ENCODE measurements at places on chromosomes 7 and 10.
A peak's percentile ranks its signal among the peaks of the same experiment; 100 is the strongest.

DNA sequence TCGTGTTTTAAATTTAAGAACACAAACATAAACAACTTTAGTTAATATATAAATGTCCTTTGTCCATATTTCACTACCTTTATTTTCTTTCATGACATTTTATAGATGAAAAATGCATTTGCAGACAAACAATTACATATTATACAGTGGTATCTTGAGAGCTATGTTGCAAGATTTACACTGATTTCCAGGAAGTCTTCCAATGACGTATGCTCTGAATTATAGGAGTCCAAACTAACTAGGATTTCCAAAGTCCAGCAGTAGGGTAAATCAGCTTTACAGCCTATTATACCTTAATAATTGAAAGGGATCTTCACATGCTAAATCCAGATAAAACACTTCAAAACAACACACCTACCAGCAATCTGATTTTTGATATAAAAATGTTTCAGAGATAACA, 69.4 kb downstream of the HYCC1 start:
- DNase-seq, result no peak

DNA sequence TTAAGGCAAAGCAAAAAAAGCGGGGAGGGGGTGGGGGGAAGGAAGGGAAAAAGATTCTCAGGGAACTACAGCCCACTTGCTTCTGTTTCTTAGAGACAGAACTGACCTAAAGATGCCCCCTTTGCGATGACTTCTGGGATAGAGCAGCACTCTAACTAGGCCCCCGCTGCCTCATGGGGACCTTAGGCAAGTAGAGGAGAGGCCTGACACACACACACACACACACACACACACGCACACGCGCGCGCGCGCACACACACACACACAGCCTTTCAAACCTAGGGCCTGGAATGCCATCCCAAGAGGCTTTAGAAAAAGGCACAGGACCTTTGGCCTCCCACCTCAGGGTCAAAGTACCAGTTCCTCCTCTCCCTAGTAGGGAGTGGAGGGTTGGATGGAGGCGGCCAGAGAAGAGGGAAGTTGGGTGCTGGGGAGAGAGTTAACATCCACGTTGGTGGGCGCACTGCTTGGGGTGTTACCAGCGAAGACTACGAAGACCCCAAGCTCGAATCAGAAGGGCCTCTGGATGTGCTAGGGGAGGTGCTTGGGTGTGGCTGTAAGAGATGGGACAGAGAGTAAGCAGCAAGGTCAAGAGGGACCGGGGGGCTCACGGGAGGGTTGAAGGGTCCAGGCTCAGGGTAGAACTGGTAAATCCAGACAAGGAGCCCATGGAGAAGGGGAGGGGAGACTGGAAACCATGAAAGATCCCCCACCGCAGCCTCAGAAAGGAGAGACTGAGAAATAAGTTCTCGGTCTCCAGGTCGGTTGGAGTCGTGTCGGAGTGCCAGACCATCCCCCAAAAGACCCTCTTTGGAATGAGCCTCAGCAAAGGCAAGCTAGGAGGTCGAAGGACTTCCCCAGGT, 1.2 kb upstream of the COL1A2 start:
- no peak for DNase-seq

- no peak for DNase-seq
Measured at GRCh38 chr7:80387634-80388193, 124.2 kb downstream of the GNAT3 start.

DNA sequence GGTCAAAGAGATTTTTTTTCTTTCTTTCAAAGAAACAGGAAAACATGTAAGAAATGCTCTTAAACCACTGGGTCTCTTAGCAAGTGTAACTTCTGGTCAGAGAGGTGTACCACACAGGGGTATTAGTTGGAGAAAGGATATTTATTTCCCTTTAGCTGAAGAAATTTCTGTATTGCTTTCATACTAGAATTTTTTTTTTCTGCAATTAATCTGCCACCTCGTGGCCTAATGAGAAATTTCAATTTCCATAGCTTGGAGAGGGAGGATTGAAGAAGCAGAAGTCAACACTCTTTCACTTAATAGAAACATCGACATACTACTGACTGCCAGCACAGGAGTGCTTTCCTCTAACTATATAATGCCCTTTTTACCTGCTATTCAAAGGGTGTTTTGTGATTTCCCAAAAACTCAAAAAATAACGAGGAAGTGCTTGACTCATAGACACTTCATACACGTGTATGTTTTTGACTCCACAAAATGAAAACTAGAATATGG, 177.6 kb upstream of the NAMPT start:
- no peak for DNase-seq

DNA sequence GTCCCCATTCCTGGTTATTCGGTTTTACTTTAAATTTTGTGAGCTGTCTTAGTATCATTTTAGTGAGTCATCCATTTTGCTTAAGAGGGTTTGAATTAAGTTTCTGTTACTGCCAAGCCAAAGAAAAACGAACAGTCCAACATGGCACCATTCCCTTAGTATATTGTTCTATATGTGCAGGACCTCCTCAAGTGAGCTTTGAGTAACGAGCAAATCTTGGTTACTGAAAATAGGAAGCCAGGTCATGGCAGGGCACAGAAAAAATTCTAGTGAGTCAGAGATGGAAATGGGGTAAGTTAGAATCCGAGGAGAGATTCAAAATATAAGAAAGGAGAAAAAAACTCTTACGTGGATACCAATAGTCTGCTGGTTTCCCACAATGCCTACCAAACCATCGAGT, 292.9 kb downstream of the BAMBI start:
- no peak for DNase-seq

- no peak for DNase-seq
Measured at GRCh38 chr7:22093001-22093400, 147.3 kb upstream of the CDCA7L start.

- no peak for DNase-seq
Measured at GRCh38 chr7:132558815-132559214, 17.5 kb downstream of the PLXNA4 start.

DNA sequence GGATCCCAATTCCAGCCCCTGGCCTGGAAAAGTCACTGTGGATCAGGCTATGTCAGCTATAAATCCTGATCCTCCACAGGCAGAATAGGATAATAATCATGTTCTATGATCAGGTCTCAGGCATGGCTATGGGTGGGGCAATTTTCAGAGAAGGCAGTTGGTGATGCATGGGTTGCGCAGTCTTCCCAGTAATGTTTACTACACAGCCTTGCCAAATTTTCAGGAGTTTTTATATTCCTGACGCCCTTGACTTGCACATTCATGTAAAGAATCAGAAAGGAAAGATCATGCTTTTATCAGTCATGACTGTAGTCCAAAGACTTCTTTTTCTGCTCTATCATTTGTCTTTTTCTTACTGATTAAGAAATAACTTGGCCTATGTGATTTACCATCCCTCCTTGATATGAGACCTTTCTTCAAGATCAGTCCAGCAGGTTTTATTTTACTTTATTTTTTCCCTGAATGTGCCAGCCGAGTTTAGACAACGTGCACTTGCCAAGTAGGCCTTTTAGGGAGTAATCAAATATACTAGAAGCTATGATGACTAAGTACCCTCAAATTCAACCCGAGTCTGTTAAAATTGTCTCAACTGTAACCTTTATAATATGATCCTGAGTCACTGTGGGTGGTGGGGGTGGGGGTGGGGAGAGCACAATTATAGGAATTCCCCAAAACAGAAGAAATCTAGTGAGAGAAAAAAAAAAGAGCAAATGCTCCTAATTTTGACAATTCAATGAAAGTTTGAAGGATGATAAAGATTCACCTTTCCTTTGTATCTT, 31.9 kb downstream of the ARL4A start:
- no peak for DNase-seq

GRCh38 chr7:123492485-123492884, 41.9 kb downstream of the IQUB start:
- DNase-seq, result no peak

- peak; percentile 83 for DNase-seq
Measured at GRCh38 chr10:77501152-77501845, 136.3 kb downstream of the KCNMA1 start.

GRCh38 chr10:1203216-1203615, 147.0 kb downstream of the WDR37 start:
- DNase-seq, result no peak

- DNase-seq, result no peak
Measured at GRCh38 chr10:110865186-110865808, 6.4 kb upstream of the PDCD4 start.

DNA sequence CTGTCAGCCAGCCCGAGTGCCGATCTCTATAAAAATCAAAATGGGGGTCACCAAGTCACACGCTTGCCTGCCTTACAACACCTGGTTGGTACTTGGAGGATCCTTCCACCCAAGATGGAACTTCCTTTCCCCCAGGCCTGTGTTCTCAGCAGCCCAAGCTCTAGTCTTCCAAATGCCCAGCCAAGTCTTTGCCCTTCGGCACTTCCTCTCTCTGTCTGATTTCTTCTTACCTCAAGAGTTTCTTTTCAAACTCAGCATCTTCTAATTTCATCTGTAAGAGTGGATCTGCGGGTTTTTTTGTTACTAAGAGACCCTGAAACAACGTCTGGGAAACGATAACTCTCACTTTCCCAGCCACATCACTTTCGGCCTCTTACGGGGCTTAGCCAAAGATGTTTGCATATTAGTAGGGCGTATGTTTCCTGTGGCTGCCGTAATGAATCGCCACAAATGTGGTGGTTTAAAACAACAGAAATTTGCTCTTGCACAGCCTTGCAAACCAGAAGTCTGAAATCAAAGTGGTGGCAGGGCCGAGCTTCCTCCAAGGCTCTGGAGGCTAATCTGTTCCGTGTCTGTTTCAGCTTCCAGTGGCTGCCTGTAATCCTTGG, 219.9 kb downstream of the TCF7L2 start:
- DNase-seq, result no peak

DNA sequence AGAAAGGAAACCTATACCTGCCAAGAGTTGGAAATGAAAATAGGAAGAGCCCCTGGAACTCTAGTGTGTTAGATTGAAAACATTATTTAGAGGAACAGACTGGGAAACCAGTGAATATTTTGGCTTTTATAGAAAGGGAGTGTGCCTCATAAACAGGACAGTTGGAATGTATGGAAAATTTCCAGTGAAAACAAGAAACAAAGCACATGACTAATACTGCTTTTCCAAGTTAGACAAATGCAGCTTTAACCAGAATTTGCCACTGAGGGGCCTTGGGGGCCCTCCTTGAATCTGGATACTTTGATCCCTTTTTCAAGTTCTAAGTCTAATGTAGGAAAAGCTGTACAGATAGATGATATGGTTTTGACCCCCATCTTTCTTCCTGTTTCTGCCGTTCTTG, 21.2 kb downstream of the ITGB8 start:
- DNase-seq, result no peak

DNA sequence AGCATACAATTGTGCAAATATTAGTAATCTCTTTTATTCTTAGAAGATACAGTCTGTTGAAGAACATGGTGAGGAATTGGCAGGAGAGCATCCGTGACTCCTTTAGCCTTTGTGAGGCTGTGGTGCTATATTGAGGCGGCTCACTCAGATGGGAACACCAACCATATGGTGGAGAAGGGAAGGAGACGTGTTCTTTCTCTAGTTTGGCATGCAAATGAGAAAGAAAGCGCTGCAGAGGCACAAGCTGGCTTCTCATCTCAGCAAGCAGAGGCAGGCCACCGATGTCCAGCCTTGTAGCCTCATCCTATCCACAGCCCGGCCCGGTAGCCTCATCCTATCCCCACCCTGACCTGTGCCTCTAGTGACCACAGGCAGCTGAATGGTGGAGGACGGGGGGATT, 288.3 kb downstream of the CAMK1D start:
- DNase-seq, result no peak

DNA sequence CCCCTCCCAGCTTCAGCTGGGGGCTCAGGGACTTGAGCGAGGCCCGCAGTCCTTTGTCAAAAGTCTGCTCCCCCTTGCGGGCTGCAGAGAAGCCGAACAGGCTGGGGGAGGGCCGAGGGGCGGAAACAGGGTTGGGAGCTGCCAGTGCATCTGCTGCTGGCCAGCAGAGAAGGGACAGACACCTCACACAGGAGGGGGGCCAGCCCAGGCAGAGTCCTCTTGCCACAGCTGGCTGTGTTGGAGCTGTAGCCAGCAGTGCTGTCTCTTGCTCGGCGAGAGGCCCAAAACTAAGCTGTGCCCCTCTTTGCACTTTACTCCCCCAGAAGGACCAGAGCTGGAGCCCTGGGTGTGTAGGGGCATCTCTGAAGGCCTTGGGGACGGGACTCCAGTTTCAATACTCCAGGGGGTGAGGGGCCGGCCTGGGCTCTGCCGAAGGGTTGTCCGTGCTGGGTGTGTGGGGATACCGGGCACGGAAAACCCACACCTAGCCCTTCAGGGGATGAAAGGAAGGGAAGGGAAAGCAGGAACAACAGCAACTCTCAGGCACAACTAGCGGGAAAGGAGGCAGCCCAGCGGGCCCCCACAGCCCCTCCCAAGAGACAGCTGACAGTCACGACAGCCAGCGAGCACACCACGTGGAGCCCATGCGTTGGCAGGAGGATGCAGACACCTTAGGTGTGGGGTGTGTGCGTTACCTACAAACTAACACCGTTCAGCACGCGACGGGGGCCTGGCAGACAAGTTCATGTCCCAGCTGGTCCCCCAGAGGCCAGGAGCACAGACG, 17.8 kb downstream of the YKT6 start:
- no peak for DNase-seq

GRCh38 chr10:62268027-62268398, 631 bp downstream of the RTKN2 start:
- DNase-seq, result no peak

DNA sequence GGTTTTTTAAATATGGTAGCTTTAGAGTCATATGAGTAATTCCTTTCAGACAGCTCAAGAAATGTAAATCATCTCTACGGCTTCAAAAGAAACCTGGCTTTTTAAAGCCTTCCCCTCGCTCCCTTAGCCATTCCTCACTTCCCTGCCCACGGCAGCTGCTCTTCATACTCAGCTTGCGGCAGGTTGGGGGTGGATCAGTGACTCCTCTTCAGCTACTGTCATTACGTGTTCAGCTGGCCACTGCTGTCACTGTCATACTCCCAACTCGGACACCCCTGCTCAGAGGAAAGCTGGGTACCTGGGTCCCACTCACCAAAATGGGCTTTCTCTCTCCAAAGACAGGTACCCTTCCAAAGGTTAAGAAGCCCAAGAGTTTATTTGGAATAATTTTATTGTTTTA, 6.6 kb downstream of the YWHAG start:
- peak; percentile 38 for DNase-seq

GRCh38 chr10:132328738-132329137, 3.3 kb upstream of the LRRC27 start:
- DNase-seq, result no peak

DNA sequence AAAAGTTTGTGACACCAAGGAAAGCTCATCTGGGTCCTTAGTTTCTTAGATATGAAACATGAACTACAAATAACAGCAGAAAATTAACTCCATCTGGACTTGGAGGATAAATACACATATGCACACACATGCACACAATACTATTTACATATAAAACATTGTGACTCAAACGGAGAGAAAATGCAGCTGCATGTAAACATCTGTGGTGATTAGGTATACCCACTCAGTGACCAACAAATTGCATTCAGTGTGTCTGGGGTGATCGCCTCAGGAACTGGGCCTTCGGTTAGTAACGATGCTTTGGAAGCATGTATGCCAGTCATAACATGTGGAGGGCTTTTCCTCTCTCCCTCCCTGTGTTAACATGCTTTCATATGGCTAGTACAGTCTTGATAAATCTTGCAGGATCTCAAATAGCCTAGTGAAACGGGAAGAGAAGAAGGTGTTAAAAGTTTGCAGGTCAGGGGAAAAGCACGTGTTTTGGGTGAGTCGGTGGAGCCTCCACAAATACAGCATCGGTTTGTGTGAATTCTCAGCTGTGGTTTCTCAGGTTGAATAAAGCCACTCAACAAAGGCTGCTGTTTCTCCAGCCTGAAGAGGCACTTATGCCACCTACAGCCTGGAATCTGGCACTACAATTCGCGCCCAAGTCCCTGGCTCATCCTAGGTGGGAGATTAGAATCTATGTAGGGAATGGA, 8.7 kb upstream of the GLRX3 start:
- peak; percentile 31 for DNase-seq

GRCh38 chr7:66054063-66054462, 21.6 kb upstream of the ASL start:
- no peak for DNase-seq

Data from GM04504 (cell line).